NB4 (cell line): ENCODE measurements at places on chromosomes 2 and 18.
A peak's percentile ranks its signal among the peaks of the same experiment; 100 is the strongest.

DNA sequence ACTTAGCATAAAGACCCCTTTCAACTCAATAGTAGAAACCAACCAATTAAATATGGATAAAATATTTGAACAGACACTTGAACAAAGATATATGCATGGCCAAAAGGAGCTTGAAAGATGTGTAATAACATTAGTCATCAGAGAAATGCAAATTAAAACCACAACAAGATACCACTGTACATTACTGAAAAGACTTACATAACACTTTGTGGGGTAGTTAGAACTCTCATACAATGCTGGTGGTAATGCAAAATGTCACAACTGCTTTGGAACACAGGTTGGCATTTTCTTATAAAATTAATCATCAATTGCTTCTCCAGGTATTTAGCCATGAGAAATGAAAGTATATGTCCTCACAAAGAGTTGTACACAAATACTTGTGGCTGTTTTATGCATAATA lies 60.7 kb downstream of the TTC27 start:
- DNase-seq, result peak; percentile 55

DNA sequence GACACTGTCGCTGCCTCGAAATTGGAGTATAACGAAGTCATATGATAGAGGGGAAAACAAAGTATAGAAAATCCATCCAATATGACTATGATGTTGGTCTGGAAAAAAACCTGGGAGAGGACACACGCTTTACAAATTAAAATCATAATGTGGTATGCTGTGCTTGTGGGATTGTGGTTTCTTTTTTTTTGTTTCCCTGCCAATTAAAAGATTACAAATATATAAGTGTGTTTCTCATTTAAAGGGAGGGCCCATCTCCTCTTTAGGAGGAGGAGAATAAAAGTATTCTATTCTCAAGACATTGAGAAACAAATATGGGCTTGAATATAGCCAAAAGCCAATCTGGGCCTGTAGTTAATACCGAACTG lies 86.6 kb downstream of the EPHA4 start:
- DNase-seq, result no peak

GRCh38 chr2:98269274-98269673 lies 77.0 kb upstream of the CNGA3 start:
- DNase-seq, result peak; percentile 66

DNA sequence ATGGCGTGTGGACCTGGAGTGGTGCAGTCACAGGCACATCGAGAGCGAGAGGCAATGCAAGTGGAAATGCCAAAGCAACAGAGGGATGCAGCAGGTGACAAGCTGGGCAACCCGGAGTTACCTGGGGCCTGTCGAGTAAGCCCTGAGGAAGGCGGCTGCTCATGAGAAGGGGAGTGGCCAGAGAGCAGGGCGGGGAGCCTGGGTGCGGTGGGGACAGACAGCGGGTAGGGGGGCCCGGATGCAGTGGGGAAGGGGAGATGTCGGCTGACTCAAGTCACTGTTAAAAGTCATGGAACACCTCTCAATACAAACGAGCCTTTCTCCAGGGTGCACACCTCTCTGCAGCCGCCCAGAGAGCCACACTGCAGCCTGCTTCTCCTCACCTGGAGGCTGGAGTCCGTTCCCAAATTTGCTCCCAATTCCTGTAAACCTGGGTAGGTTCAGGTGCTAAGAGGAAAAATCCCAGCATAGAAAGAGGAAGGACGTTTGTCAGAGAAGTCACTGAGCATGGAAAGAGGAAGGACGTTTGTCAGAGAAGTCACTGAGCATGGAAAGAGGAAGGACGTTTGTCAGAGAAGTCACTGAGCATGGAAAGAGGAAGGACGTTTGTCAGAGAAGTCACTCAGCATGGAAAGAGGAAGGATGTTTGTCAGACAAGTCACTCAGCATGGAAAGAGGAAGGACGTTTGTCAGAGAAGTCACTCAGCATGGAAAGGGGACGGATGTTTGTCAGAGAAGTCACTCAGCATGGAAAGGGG lies 71.7 kb upstream of the TWIST2 start:
- no peak for DNase-seq

DNA sequence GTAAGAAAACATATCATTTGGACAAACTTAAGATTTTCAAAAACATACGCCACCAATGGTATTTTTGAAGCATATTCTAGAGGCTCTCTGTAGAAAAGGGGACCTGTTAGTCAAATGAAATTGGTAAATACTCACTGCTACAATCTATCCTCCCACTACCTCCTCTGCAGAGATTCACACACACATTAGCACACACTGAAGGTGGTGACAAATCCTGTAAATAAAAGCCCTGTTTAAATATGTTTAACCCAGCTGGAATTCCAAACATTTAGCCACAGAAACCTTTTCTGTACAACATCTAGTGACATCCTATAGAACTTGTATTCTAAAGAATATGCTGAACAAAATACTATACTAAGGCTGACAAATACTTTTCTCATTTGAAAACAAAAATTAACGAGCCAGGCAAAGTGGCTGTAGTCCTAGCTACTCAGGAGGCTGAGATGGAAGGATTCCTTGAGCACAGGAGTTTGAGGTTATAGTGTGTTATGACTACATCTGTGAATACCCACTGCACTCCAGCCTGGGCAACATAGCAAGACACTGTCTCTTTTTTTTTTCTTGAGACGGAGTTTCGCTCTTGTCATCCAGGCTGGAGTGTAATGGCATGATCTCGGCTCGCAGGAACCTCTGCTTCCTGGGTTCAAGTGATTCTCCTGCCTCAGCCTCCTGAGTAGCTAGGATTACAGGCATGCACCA lies 25.9 kb downstream of the ALS2 start:
- no peak for DNase-seq

- DNase-seq, result no peak
Observed at GRCh38 chr18:35618696-35619095, 37.2 kb downstream of the GALNT1 start.

DNA sequence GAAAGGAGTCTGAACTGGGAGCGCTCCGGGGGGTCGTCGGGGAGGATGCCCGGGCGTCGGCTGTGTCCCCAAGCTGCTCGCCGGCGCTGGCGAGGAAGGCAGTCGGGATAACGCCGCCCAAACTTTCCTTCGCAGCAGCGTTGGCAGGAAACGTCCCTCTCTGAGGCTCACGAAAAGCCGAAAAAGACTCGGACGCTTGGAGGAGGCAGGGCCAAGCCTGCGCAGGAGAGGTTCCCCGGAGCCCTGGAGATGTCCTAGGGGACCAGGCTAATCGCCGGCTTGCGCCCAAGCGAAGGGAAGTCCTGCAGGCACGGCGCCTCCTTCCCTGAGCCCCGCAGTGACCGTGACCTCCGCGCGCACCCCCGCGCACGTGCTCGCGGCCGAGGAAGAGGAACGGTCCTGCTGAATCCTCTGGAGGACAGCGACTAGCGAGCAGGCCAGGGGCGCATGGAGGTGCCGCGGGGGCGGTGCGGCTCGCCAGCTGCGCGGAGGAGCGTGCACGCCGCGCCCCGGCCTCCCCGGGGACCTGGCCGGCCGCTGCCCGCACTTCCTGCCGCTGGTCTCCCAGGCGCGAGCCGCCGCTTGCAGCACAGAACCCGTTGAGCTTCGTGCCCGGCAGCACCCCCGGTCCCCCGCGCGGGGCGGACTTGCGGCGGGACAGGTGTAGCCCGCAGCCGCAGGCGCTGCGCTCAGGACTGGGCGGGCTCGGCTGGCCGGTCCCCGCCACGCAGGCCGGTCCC lies at the start of gene SH3RF3:
TSS of gene SH3RF3 (plus strand) at position 590 of the 740 bp plus-strand sequence.
- peak; percentile 93 for DNase-seq

DNA sequence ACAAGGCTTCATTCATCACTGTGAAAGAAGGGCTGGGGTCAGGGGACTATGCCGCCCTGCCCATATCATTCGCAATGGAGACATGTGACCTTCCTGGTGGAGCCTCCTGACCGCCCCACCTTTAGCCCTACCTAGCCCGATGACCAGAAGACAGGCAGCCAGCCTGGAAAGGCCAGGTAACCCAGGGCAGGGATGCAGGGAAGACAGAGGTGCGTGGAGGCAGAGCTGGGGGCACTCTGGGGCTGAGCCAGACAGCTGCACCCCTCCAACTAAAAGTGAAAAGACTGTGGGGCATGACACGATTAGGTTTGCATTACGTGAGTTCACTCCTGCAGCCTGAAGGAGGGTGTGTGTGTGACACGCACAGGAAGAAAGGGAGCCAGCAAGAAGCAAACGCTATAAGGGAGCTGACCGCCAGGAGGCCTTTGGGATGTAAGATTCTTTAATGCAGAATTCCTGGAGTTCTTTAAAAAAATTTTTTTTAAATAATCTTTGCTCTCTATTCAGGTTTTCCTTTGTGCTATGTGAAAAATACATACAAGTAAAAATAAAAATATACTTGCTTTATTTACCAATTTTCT lies 3.7 kb upstream of the HES6 start:
- no peak for DNase-seq

DNA sequence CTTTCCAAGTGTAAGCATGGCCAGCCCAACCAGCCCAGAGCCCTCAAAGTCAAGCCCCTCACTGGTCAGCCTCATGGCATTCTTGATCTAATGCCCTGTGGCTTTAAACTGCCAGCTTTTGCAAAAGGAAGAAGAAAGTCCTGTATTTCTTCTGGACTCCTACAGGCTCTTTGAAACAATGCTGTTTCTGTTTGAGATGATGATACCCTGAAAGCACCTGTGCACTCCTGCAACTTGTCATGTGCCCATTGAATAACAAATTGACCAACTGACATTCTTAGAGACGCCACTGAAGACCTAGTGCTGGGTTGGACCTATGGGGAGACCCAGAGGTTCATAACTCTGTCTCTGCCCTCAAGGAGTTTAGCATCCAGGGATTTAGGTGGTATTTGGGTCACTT lies 82.0 kb upstream of the MSH2 start:
- no peak for DNase-seq

- peak; percentile 57 for DNase-seq
Observed at GRCh38 chr2:62774555-62775366, 69.2 kb downstream of the EHBP1 start.

- DNase-seq, result no peak
Observed at GRCh38 chr2:73307720-73308119, 14.4 kb upstream of the EGR4 start.

DNA sequence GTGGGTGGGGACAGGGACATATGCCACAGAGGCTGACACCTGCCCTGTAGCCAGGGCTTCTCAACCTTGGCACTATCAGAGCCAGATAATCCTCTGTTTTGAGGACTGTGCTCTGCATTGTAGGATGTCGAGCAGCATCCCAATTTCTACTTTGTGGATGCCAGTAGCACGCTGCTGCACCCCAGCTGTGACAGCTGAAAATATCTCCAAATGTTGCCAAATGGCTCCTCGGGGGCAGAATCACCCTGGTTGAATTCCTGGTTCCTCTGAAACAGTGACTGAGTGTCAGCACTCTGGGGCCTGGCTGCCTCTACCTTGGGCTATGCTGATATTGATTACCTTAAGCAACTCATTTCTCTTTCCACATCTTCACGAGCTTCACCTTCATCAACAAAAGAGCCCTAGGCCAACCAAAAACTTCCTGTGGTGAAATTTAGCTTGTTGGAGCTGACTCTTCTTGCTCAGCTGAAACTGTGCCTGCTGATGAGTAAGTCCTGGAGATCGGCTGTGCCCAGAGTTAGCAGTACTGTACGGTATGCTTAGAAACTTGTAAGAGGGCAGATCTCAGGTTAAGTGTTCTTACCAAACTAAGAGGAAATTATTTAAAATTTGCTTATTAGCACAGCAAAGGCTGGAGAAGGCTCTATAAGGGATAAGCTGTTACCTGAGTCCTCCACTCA lies 138.1 kb downstream of the SEPTIN10 start:
- peak; percentile 61 for DNase-seq

- no peak for DNase-seq
Observed at GRCh38 chr2:85911814-85912692, 23.3 kb upstream of the ST3GAL5 start.

- DNase-seq, result no peak
Observed at GRCh38 chr2:185979546-185980071, 241.0 kb downstream of the FSIP2 start.

GRCh38 chr18:74869904-74870863 lies 272.5 kb downstream of the ZNF407 start:
- no peak for DNase-seq

DNA sequence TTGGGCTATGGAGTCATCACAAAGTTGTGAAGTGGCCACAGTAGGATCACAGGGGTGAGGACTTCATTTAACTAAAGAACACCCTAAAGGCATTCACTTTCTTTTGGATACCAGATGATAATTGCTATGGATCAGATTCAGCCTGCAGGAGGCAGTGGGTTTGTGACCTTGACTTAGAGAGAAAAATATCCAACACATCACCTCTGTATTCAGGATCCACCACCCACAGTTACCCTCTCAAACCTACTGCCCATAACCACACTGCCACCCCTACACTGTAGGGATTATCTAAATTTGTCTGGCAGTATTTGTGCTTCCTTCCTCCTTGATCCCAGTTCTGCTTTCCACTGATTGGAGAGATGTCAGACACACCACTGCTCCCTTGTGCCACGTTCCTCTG lies 269.4 kb downstream of the MYCN start:
- no peak for DNase-seq

DNA sequence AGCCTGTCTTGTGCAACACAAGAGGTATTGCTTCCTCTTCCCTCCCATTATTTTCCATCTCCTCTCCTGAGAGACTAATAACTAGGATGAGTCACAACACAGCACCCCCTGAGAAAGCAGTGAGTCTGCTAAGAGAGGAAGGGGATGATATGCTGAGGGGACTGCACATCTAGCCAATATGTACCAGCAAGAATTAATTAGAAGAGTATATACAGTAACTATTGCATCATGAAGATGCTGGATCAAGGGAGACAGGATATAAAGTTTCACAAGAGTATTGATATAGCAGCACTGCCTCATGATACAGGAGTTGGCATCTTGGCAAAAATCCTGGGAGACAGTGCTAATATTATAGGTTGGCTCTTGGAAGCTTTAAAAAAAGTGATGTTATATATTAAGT lies 289.9 kb upstream of the RBMS1 start:
- peak; percentile 43 for DNase-seq

DNA sequence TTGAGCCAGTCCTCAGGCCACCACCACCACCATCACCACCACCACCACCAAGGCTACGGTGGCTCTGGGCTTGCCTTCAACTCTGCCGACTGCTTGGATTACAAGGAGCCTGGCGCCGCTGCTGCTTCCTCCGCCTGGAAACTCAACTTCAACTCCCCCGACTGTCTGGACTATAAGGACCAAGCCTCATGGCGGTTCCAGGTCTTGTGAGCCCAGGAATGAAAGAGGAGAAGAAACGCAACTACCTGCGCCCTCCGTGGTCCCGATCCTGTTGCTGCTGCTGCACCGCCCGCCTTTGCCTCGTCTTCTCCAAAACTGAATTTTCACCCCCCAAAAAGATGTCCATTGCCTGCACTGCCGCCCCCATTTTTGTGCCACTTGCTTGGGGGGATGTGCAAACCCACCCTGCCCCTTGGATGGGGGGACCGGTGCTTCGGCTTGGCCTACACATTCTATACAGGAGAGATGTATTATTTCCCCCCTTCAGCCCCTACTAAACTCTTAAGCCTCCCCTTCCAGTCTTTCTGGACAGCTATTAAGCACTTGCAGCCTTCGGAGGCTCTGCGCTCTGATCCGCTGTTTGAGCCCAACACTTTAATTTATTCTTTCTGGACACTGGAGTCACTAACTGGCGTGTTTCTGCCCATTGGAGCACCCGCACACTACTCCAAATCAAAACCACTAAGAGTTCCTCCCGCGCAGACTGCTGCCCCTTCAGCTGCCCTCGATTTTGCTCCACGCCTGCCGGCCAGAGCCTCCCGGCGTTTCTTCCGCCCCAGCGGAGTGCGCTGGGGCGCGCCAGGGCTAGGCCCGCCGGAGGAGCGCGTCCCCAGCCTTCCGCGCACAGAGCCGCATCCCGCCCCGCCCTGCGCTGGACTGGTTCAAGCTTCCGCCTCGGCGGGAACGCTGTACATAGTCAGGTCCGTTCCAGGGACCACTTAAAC lies 5.7 kb downstream of the OTX1 start:
- DNase-seq, result no peak

GRCh38 chr18:77096936-77097886 lies 35.4 kb downstream of the MBP start:
- DNase-seq, result no peak
